Ovary (tissue), 10 donors: ENCODE measurements at places on chromosomes 4 and X.

GRCh38 chr4:11611868-11612267 lies 183.2 kb upstream of the HS3ST1 start:
- no peak for DNase-seq
- no peak overlapping the region for H3K4me3 ChIP-seq
- H3K27me3 ChIP-seq, result no peaks in the 10 kb centered on the region
- no peaks in the 10 kb centered on the region for H3K36me3 ChIP-seq
- no peaks in the 10 kb centered on the region for H3K4me1 ChIP-seq

- H3K27me3 ChIP-seq, result no peaks in the 10 kb centered on the region
- no peaks in the 10 kb centered on the region for H3K36me3 ChIP-seq
- DNase-seq, result no peak
- H3K4me3 ChIP-seq, result no peak overlapping the region
- no peak overlapping the region for H3K27ac ChIP-seq
- no peaks in the 10 kb centered on the region for H3K4me1 ChIP-seq
These were observed 170.7 kb upstream of the PUDP start for GRCh38 chrX:7318661-7319060.

- H3K4me3 ChIP-seq, result no peak overlapping the region
- no peak for DNase-seq
- no peaks in the 10 kb centered on the region for H3K36me3 ChIP-seq
- H3K4me1 ChIP-seq, result no peaks in the 10 kb centered on the region
These were observed 717.6 kb upstream of the HS3ST1 start for GRCh38 chr4:12146339-12146738.

- no peaks in the 10 kb centered on the region for H3K36me3 ChIP-seq
- H3K4me3 ChIP-seq, result no peak overlapping the region
- H3K27me3 ChIP-seq, result no peaks in the 10 kb centered on the region
- no peak for DNase-seq
- H3K27ac ChIP-seq, result no peak overlapping the region
These were observed 12.7 kb downstream of the ART3 start for GRCh38 chr4:76087007-76087769.

GRCh38 chr4:182143822-182144625 lies 99.2 kb upstream of the TENM3 start:
- peaks cover 5% of the 10 kb centered on the region for H3K4me1 ChIP-seq
- peak overlapping the region; percentile 65 for H3K4me3 ChIP-seq
- H3K36me3 ChIP-seq, result no peaks in the 10 kb centered on the region
- H3K27me3 ChIP-seq, result no peaks in the 10 kb centered on the region
- H3K27ac ChIP-seq, result no peak overlapping the region
- DNase-seq, result peak; percentile 34

GRCh38 chrX:15418041-15418706 lies 34.0 kb upstream of the VEGFD start:
- H3K27me3 ChIP-seq, result no peaks in the 10 kb centered on the region
- H3K36me3 ChIP-seq, result no peaks in the 10 kb centered on the region
- H3K4me3 ChIP-seq, result no peak overlapping the region
- H3K4me1 ChIP-seq, result no peaks in the 10 kb centered on the region
- no peak for DNase-seq

DNA sequence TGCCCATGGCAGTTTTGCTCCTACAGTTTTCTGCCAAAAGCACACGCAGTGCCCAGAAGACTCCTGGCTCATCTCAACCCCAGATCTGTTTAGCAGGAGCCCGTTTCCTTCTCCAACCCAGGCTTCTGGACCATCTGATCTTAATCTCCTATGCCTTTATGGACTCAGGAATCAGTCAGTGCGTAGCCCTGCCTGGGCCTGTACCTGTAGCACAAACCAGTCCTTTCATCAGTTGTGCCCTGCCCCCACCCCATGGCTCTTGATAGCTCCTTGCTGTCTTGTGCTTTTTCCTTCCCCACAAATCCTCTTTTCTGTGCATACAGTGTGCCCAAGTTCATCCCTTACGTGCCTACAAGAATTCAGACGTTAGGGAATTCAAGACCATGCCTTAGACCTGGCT lies 1.5 kb downstream of the ZNF718 start:
- peaks cover 9% of the 10 kb centered on the region for H3K4me1 ChIP-seq
- no peaks in the 10 kb centered on the region for H3K27me3 ChIP-seq
- no peak overlapping the region for H3K27ac ChIP-seq
- peak overlapping the region; percentile 82 for H3K4me3 ChIP-seq

- no peaks in the 10 kb centered on the region for H3K4me1 ChIP-seq
- no peak overlapping the region for H3K27ac ChIP-seq
- no peaks in the 10 kb centered on the region for H3K27me3 ChIP-seq
- DNase-seq, result no peak
- no peak overlapping the region for H3K4me3 ChIP-seq
- H3K36me3 ChIP-seq, result no peaks in the 10 kb centered on the region
These were observed 26.0 kb upstream of the AWAT1 start for GRCh38 chrX:70208479-70208878.

- H3K36me3 ChIP-seq, result no peaks in the 10 kb centered on the region
- H3K27ac ChIP-seq, result no peak overlapping the region
- no peaks in the 10 kb centered on the region for H3K27me3 ChIP-seq
- H3K4me1 ChIP-seq, result no peaks in the 10 kb centered on the region
- no peak overlapping the region for H3K4me3 ChIP-seq
These were observed 343.4 kb downstream of the DMD start for GRCh38 chrX:32867781-32868523.

GRCh38 chr4:100287534-100287933 lies 97.3 kb upstream of the DDIT4L start:
- H3K4me1 ChIP-seq, result no peaks in the 10 kb centered on the region
- no peaks in the 10 kb centered on the region for H3K36me3 ChIP-seq
- DNase-seq, result no peak
- H3K4me3 ChIP-seq, result no peak overlapping the region

GRCh38 chrX:11532291-11533078 lies 133.2 kb downstream of the ARHGAP6 start:
- no peak for DNase-seq
- peak overlapping the region; percentile 46 for H3K27ac ChIP-seq
- H3K27me3 ChIP-seq, result no peaks in the 10 kb centered on the region
- H3K4me1 ChIP-seq, result peaks cover 7% of the 10 kb centered on the region
- no peaks in the 10 kb centered on the region for H3K36me3 ChIP-seq
